HepG2 (cell line): ENCODE measurements at places on chromosomes 2 and 18.
A peak's percentile ranks its signal among the peaks of the same experiment; 100 is the strongest.

DNA sequence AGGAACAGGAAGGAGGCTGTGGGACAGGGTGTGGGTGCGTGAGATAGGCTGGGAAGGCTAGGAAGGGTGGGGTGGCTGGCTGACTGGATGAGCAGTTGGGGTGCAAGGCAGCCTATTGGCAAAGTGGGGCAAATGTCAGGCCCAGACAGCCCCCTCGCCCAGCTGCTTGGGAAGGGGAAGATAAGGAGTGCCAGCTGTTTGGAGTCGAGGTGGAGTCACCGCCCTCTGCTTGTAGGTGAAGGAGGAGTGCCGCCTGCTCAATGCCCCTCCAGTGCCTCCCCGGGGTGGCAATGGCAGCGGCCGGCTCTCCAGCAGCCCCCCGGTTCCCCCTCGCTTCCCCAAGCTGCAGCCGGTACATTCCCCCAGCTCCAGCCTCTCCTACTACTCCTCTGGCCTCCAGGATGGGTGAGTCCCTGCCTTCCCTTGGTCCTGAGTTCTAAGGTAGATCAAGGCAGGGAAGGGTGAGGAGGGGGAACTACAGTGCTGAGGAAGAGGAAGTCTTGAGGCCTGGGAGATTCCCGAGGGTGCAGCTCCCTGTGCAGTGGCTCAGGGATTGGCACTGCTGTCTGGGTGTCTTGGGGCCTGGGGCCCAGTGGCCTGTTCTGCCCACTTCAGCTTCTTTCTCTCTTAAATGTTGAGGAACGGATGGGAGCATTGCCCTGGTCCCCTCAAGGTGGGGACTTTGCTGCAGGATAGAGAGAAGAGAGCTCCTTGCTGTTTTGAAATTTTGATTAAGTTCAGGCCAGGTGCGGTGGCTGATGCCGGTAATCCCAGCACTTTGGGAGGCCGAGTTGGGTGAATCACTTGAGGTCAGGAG lies 13.3 kb downstream of the GAREM2 start:
- no peak for DNase-seq

- DNase-seq, result no peak
Observed at GRCh38 chr2:147375073-147375472, 469.8 kb upstream of the ACVR2A start.

- no peak for DNase-seq
Observed at GRCh38 chr2:186060744-186061440, 322.3 kb downstream of the FSIP2 start.

GRCh38 chr2:9820020-9820973 lies 23.0 kb upstream of the TAF1B start:
- DNase-seq, result peak; percentile 39

- DNase-seq, result no peak
Observed at GRCh38 chr2:130303169-130303568, 39.5 kb upstream of the IMP4 start.

GRCh38 chr2:27727257-27727656 lies 44.3 kb upstream of the MRPL33 start:
- DNase-seq, result no peak

DNA sequence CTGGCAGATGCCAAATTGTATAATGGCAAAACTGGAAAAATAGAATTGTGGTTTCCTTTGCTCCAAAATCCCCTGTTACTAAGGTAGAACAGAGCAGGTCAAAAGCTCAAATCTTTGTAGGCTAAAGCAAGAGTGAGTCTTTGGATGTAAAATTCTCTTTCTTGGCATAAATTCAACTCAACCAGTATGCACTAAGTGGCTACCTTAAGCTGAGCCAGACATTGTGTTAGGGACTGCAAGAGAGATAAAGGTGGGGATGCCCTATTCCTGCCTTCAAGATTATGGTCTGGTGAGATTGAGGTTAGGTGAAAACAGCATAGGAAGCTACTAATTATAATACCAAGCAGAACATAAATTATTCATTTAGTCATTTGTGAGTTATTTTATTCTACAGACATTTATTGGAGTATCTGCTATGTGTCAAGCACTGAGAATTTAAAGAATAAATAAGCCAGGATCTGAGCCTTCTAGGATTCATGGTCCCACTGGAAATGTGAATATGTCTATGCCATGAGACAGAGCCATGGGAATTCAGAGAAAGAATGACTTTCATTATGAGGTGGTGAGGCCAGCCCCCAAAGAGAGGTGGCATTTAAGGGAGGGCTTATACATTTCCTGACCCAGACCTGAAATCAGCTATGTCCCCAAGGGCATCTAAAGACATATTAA lies 198.0 kb upstream of the NCKAP5 start:
- no peak for DNase-seq

- DNase-seq, result no peak
Observed at GRCh38 chr18:74692367-74693013, 94.8 kb downstream of the ZNF407 start.

- no peak for DNase-seq
Observed at GRCh38 chr2:160909781-160910242, 250.4 kb upstream of the TANK start.

DNA sequence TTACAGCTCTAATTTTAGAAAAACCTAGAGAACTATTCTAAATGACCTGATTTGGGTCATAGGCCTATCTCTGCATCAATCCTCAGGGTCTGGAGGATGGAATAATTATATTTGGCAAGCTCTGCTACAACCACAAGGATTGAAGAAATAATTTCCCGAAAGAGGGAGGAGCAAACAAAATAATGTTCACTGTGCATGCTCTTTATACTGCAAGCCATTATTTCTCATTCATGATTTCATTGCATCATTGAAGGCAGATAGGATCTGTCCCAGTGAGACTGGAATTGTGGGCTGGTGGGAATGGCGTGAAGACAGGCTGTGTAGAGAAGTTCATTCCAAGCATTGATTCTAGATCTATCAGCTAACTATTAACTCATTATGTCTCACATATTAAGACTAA lies 12.7 kb upstream of the MAPRE2 start:
- no peak for DNase-seq
